Activated T-cell treated with anti-CD3 and anti-CD28 coated beads, Interleukin-2, amount 50 U/mL, for 24 hours (primary cell): ENCODE measurements at places on chromosomes 1 and 21.
A peak's percentile ranks its signal among the peaks of the same experiment; 100 is the strongest.

DNA sequence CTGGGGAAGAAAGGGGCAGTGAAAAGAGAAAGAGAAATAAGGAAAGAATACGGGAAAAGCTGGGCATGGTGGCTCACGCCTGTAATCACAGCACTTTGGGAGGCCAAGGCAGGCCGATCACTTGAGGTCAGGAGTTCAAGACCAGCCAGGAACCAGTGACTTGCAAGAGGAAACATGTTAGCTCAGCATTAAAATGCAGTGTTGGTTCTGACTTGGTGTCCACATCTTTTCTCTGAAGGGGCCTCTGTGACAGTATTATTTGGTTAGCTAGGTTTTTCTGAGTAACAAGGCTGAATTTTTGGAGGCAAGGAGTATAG is 26.8 kb downstream of the IER5 start:
- H3K27me3 ChIP-seq: no peaks in the 10 kb centered on the region
- no peak overlapping the region for H3K27ac ChIP-seq
- H3K4me3 ChIP-seq: no peak overlapping the region
- no peak for DNase-seq
- peaks cover 6% of the 10 kb centered on the region for H3K4me1 ChIP-seq

- no peak overlapping the region for H3K4me3 ChIP-seq
- H3K4me1 ChIP-seq: no peaks in the 10 kb centered on the region
- peaks cover 30% of the 10 kb centered on the region for H3K36me3 ChIP-seq
- no peaks in the 10 kb centered on the region for H3K27me3 ChIP-seq
These were observed 32.7 kb upstream of the C1orf198 start for GRCh38 chr1:230900984-230901383.

- H3K36me3 ChIP-seq: no peaks in the 10 kb centered on the region
- H3K4me3 ChIP-seq: no peak overlapping the region
- no peaks in the 10 kb centered on the region for H3K27me3 ChIP-seq
- H3K27ac ChIP-seq: no peak overlapping the region
These were observed 457.2 kb upstream of the ADAMTS5 start for GRCh38 chr21:27423906-27424595.

- peaks cover 6% of the 10 kb centered on the region for H3K36me3 ChIP-seq
- no peak for DNase-seq
- H3K27ac ChIP-seq: peak overlapping the region; percentile 83
- peaks cover 97% of the 10 kb centered on the region for H3K4me1 ChIP-seq
- H3K27me3 ChIP-seq: no peaks in the 10 kb centered on the region
- peak overlapping the region; percentile 3 for H3K4me3 ChIP-seq
These were observed 14.8 kb upstream of the PTPRC start for GRCh38 chr1:198623752-198624647.

DNA sequence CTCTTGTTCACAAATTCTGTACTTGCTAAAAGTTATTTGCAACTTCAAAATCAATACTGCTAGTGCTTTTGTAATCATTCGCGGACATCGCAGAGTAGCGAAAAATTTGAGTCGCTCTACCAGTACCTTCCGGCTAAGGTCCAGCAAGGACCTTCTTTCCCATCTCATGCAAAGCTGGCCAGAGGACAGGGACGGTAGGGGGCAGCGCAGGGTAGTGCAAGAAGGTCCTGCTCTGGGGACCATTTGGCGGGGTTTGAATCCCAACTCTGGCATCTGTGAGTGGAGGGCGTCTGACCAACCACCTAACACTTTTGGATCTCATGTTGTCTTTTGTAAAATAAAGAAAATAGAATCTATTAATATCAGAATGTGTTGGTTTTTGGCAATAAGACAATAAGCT is 258.3 kb downstream of the SPATA17 start:
- no peak overlapping the region for H3K27ac ChIP-seq
- H3K4me3 ChIP-seq: no peak overlapping the region
- no peaks in the 10 kb centered on the region for H3K27me3 ChIP-seq
- H3K4me1 ChIP-seq: no peaks in the 10 kb centered on the region
- H3K36me3 ChIP-seq: no peaks in the 10 kb centered on the region
- DNase-seq: no peak

DNA sequence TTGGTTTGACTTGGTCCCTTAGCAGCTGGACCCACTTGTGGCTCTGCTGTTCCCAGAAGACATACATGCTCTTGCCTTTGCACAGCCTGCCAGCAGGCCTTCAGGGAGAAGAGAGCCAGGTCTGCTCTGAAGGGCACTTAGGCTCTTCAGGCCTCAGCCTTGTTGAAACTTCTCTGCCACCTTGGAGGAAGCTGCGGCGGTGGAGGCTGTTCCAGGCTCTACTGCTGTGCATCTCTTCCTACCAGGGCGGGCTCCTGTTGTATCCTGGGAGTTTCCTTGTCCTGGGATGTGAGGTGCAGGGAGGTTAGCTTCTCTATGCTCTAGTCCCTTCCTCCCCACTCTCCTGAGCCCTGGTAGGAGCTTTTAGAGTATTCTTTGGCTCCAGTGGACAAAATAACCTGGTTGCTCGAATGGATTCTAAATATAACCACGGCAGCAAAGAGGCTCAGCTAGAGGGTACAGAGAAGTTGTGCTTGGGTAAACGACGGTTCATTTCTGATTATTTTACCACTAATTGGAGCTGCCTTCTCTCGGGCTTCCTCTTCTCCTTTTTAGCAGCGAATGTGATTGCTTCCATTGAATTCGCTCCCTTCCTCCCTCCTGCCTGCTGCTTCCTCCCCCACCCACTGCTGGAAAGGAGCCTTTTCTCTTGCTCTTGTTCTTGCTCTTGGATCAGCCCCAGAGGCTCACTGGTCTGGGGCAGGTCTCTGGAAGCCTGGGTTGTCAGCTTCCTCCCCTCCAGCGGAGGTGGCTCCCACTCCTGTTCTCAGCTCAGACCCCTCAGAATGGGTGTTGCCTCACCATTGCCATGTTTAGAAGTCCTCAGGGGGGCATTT is 126.6 kb upstream of the CACNA1E start:
- H3K27me3 ChIP-seq: no peaks in the 10 kb centered on the region
- no peaks in the 10 kb centered on the region for H3K36me3 ChIP-seq
- H3K27ac ChIP-seq: no peak overlapping the region

DNA sequence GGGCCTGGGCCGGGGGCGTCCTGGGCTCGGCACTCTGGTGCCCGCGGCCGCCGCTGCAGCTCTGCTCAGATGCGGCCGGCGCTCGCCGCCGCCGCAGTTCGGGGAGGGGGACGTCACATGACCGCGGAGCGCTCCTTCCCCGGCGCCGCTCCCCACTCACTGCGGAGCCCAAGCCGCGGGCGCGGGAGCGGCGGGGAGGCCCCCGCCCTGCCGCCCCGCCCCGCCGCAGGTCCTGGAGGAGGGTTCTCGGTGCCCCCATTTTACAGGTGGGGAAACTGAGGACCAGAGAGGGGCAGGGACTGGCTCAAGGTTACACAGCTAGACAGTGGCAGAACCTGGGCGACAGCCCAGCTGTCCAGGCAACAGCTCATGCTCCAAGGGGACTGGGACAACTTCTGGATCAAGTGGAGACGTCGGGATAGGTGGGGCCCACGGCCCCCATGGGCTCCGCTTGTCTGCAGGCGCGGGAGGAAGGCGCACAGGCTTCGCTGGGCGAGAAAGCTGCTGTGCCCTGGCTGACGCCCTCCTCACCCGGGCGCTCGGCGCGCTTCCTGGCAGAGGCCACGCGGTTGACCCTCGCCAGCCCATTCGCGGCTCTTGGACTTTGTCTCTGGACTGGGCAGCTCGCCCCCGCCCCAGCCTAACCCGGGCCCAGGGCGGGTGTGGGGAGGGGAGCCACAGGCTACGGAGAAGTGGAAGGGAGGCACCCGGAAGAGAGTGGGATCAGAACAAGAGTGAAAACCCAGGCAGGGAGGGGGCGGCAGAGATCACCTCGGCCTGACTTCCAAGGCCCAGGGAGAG is at the start of gene RAP1GAP:
Gene RAP1GAP (minus strand): TSS at position 100 of the 801 bp plus-strand sequence. CDS start 49,325 bp downstream, outside the sequence.
- peak within 1 kb of the TSS; percentile 57 for H3K4me3 ChIP-seq
- peak; percentile 58 for DNase-seq
- peaks cover 60% of the 10 kb centered on the region for H3K27me3 ChIP-seq
- H3K4me1 ChIP-seq: peaks cover 27% of the 10 kb centered on the region
- peak within 1 kb of the TSS; percentile 14 for H3K27ac ChIP-seq

DNA sequence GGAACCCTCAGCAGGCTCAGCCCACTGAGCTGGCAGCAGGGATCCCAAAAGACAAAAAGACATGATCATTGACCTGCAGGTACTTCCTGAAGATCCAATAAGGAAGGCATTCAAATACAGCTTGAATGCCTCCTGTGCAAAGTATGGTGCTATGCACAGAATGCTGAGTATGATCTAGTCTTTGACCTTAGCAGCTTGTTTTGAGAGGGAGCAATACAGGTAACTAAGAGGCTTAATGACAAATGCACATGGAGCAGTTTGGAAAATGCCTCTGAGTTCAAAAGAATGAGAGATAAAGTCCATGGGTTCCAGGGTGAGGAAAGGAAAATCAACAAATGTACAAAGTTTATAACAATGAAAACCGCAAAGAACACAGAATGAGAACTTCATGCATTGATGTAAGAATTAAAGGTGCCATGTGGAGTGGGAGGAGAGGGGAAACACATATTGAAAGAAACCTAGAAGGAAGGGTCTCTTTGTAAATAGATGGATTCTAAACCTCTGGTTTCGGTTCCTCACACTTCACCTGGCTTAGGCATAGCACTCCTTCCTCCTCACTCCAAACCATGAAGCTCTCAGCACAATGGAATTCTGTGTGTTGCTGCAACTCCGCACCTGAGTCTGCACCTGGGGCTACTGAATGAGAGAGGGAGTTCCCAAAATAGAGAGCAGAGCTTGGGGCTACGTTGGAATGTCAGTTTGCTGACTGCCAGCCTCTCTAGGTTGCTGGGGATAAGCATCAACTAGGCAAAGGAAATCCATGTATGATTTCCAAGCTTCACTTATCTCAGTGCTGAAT is 77.6 kb downstream of the PLXNA2 start:
- H3K27me3 ChIP-seq: peaks cover 50% of the 10 kb centered on the region
- no peaks in the 10 kb centered on the region for H3K36me3 ChIP-seq
- no peak overlapping the region for H3K4me3 ChIP-seq
- H3K4me1 ChIP-seq: no peaks in the 10 kb centered on the region

- H3K4me3 ChIP-seq: no peak overlapping the region
- H3K27me3 ChIP-seq: no peaks in the 10 kb centered on the region
- no peak overlapping the region for H3K27ac ChIP-seq
- DNase-seq: no peak
- H3K4me1 ChIP-seq: no peaks in the 10 kb centered on the region
These were observed 127.3 kb upstream of the APP start for GRCh38 chr21:26297851-26298250.

DNA sequence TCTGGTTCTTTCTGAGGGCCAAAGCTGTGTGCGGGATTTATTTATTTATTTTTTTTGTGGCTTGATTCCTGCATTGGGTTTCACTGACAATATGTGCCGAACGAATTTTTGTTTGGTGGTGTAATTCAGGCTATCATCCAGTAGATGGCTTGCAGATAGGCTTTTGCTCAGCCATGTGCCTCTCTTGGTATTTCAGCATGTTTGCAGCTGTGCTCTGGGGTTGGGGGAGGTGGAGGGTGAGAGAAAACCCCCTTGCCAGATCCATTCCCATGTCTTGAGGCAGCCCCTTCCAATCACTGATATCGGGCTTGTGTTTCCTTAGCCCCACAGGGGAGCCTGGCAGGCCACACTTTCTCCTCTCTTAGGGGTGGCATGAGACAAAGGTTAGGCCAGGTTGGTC is 302.4 kb downstream of the PTGER3 start:
- no peaks in the 10 kb centered on the region for H3K27me3 ChIP-seq
- no peak overlapping the region for H3K27ac ChIP-seq
- DNase-seq: no peak
- no peaks in the 10 kb centered on the region for H3K4me1 ChIP-seq

- peaks cover 2% of the 10 kb centered on the region for H3K4me1 ChIP-seq
- DNase-seq: no peak
- H3K27me3 ChIP-seq: no peaks in the 10 kb centered on the region
These were observed 78.8 kb downstream of the MRPL39 start for GRCh38 chr21:25528515-25528914.

GRCh38 chr1:37410815-37411214 is 63.6 kb upstream of the ZC3H12A start:
- no peak overlapping the region for H3K27ac ChIP-seq
- no peaks in the 10 kb centered on the region for H3K4me1 ChIP-seq
- no peaks in the 10 kb centered on the region for H3K36me3 ChIP-seq
- H3K27me3 ChIP-seq: peaks cover 33% of the 10 kb centered on the region
- no peak overlapping the region for H3K4me3 ChIP-seq
- no peak for DNase-seq

DNA sequence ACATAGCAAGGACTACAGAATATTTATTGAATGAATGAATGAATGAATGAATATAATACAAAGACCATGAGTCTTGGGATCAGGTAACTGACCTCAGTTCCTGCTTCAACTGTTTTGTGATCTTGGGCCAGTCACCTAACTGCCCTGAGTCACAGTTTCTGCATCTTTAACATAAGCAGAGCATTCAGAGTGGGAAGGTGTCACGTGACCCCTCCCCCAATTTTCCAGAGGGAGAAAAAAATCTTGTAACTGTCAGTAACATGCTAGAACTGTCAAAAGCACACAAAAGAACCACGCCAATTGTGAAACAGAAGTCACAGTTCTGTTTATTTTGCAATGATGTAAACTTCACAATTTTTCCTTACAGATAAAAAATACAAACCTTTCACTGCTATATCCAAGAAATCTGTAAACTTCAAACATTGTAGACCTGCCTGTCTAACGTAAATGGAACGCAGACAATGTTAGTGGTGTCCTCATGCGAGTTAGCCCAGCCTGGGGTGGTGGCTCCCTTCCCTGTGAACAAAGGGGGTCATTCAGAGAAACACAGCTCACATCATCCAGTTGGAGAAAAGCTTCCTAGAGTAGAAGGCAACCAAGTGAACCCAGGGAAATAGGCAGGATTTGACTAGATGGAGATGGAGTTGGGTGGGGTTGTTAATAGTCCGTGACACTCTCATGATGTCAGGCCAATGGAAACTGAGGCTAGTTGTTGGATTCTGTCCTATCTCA is 211.8 kb upstream of the ZC3H12A start:
- H3K36me3 ChIP-seq: no peaks in the 10 kb centered on the region
- DNase-seq: no peak
- no peaks in the 10 kb centered on the region for H3K4me1 ChIP-seq
- H3K27ac ChIP-seq: no peak overlapping the region

- H3K4me1 ChIP-seq: no peaks in the 10 kb centered on the region
- no peaks in the 10 kb centered on the region for H3K36me3 ChIP-seq
- no peak overlapping the region for H3K27ac ChIP-seq
These were observed 60.7 kb upstream of the ATP2B4 start for GRCh38 chr1:203565981-203566380.

DNA sequence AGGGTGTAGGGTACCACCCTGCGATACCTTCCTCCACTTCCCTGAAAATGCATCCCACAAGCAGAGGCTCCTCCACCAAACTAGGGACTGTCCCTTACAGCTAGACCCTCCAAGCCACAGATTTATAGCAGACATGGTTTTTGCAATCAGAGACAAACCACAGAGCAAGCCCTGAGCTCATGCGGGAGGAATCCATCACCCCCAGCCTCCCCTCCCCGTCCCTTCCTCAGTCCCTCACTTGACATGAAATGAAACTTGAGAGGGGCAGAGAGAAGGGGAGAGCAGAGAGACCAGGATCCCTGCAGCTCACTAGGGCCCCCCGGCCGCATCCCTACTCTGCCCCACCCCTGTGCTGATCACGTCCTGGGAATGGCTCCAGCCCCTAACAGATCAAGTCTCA is 94.9 kb downstream of the MRPL37 start:
- no peaks in the 10 kb centered on the region for H3K36me3 ChIP-seq
- peak overlapping the region; percentile 35 for H3K27ac ChIP-seq
- DNase-seq: no peak
- no peaks in the 10 kb centered on the region for H3K27me3 ChIP-seq
- peaks cover 85% of the 10 kb centered on the region for H3K4me1 ChIP-seq
